ENCODE measurements at places on chromosomes 13 and 19.
A peak's percentile ranks its signal among the peaks of the same experiment; 100 is the strongest.

DNA sequence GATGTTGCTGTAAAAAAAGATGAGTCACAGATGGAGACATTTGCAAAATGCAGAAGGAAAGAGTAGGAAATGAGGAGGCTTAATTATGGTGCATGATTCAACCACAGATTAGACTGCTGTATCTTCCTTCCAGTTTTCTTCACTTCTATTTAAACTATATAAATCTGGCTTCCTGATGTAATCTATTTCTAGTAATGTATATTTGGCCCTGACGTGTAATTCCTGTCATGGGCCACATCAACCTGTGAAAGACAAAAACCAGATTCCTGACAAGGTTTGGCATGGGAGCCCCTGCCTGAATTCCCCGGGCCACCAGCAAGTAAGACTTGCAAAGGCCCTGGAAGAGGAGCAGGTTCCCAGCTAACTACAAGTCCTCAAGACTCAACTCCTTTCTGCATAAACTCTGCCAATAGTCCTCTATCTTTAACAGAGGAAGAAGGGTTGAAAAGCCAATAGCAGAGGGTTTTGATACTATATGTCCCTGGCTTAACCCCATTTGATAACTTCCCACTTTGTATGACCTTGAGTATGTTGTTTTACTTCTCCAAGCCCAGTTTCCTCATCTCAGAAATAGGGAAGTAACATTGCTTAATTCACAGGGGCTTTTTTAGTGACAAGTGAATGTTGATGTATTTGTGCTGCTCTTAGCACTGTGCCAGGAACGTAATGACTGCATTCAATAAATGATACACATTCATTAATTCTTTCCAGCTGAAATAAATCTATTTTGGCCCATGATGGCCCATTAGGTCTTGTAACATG is 172.7 kb downstream of the SPRY2 start:
- no peak for DNase-seq

DNA sequence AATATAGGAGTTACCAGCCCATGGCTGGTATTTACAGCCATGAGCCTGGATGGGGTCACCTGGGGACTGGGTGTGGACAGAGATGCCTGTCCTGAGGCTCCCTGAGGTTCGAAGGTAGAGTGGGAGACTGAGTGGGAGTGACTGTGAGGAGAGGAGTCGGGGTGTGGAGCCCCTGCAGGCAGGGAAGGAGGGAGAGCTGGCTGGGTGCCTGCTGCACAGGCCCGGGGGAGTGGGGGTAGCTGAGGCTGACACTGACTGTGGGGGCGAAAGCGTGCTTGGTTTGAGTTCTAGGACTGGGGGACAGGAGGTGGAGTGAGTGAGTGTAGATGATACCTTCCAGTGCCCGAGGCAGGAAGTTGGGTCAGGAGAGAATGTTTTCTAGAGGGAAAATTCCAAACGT is 7.1 kb downstream of the RAB11B start:
- DNase-seq: no peak

GRCh38 chr13:37666036-37666435 is 67.5 kb upstream of the POSTN start:
- no peak for DNase-seq

- DNase-seq: no peak
Observed at GRCh38 chr19:40280608-40281221, 4.4 kb downstream of the AKT2 start.

GRCh38 chr19:50777830-50778303 is 7.6 kb downstream of the GPR32 start:
- DNase-seq: no peak

GRCh38 chr19:28836421-28836820 is 376.5 kb downstream of the UQCRFS1 start:
- no peak for DNase-seq

- DNase-seq: no peak
Observed at GRCh38 chr19:17951157-17951989, 15.5 kb upstream of the KCNN1 start.

DNA sequence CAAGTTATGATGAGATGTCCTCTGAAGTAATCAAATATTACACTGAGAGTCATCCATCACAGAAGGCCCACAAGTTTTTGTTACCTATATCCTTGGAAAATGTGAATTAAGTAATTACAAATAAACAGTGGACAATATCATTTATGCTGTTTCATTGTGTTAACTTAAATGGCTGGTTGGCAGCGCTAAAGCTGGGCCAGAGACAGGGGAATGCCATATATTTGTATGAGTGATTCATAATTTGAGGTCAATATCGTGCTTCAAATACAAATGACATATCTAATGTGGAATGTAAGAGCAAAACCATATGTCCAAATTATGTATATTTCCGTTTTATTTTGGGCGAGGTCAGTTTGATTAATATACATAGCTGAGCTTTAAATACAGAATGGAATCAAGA is 1556.2 kb downstream of the SLITRK5 start:
- DNase-seq: no peak

GRCh38 chr13:51643105-51643881 is 59.0 kb downstream of the WDFY2 start:
- peak; percentile 16 for DNase-seq

- DNase-seq: no peak
Observed at GRCh38 chr13:79455331-79455730, 25.6 kb upstream of the NDFIP2 start.

DNA sequence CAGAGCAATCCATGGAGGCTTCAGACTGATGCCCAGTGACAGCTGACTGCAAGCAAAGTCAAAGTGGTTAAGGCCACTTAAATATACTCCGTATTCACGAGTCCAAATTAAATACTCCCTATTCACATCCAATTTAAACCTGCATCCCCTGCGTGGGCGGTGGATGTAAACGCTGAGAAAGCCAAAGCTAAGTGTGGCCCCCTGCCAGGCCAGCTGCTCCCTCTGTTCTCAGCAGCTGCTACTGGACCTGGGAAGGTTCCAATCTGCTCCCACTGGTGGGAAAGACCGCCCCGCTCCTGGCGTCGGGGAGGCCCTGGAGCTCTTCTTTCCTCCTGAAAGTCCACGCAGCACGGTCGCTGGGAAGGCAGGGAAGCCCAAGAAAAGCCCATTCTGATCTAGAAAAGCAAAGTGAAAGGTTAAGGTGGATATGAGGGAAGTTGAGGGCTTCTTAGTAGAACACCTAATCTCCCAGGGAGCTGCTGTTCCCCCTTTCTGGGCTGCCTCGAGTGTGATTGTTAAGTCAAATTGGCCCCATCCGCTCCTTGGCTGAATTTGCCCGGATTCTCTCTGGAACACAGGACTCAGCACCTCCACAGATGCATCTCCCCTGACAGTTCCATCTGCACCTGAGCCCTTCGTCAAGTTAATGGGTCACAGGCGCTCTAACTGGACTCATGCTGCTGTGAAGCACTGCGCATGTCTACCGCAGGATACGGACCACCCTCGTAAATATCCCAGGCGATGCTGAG is 205.5 kb downstream of the USP12 start:
- DNase-seq: no peak

DNA sequence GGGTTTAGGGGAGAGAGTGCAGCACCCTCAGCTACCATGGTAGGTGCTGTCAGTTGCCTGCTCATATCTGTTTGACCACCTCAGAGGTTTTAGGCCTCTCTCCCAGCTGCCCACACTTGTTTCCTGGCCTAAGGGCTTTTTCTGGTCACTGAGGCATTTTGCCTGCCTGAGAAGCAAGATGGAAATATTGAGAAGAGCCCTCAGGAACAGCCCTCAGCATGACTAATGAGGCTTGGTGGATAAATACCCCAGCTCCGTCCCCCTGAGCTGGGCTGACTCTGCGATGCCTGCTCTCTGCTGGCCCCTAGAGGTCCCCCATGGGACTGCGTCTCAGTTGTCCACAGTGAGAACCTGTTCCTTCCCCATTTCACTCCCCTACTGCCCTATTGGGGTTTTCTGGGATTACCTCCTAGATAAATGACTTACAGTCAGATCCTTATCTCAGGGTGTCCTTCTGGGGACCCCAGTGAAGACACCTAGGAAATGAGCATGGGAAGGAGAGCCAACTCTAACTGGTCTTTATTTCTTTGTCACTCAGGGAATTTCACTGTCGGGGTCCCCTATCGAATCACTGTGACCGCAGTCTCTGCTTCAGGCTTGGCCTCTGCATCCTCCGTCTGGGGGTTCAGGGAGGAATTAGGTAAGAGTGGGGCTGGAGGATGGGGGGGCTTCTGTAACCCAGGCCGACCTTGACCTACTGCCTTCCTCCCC is 13.3 kb downstream of the PALM3 start:
- DNase-seq: peak; percentile 44

- no peak for DNase-seq
Observed at GRCh38 chr13:97004096-97004876, 10.0 kb upstream of the OXGR1 start.

- no peak for DNase-seq
Observed at GRCh38 chr13:28423010-28423409, 71.9 kb downstream of the FLT1 start.

DNA sequence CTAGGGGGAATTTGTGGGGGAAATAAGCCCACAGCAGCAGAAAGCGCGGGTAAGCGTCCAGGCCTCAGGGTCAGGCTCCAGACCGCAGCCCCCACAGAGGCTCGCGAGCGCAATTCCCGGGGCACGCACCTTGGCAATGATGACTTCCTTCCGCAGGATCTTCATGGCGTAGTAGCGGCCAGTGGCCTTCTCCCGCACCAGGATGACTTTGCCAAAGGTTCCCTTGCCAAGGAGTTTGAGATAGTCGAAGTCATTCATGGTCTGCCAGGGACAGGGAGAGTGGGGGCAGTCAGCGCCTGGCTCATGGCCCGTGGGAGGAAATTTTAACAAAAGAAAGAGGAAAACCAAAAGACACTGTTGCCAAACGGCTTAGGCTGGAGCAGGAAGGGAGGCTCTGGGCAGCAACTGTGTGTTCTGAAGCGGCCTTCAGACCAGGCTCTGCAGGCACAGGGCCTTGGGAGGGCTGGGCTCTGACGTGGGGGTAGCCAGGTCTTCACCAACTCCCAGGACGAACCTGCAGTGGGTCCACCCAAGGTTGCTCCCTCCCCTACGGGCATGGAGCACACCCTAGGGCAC is 15.4 kb upstream of the CCNP start:
- DNase-seq: no peak

DNA sequence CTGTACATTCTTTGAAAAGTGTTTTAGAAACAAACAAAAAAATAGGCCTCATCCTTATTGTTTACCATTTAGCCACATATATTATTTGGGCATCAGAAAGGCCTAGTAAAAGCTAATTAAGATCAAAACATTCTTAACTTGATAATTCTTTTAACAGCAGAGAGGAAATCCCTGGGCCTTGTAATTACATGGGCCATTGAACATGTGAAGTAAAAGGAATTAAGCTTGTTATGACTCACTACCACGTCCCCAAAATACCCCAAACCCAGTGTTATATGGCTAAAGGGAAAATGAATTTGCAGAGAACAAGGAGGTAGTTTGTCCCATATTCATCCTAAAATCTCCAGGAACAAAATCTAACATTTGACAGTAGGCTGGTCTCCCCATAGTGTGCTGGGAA is 439.8 kb downstream of the ITGBL1 start:
- DNase-seq: no peak

DNA sequence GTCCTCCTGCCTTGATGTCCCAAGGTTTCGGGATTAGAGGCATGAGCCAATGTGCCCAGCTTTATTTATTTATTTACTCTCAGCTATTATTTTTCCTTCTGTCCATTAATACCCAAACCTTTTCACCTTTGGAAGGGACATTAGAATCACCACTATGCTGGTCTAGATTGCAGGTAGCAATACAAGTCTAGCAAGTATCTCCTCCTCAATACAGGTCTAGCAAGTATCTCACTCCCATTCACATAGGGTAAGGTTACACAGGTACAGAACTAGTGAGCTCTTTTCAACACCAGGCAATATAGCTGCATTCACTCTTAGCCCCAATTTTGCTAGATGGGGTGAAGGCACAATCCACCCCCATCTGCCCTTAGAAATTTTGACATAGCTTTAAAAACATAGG is 17.4 kb upstream of the SPRYD7 start:
- DNase-seq: no peak

GRCh38 chr13:73901324-73902068 is 232.7 kb downstream of the KLF12 start:
- DNase-seq: no peak

DNA sequence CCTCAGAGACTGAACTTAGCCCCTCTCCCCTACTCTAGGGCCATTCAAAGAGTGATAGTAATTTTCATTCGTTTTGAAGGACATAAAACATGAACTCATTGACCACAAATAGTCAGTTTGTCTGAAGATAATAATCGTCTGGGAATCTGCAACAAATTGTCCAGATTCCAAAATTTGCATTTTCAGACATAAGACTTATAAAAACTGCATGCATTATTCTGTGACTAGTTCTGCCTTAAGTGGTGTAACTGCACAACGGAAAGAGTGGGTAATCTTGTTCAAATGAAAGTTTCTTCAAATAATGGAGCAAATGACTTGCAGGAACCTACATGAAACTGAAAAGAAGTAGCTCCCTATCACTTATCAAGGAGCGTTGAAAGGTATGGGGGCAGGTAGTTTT is 8.4 kb downstream of the CSNK1A1L start:
- DNase-seq: no peak

GRCh38 chr19:28351761-28352160 is 861.2 kb downstream of the UQCRFS1 start:
- DNase-seq: no peak

DNA sequence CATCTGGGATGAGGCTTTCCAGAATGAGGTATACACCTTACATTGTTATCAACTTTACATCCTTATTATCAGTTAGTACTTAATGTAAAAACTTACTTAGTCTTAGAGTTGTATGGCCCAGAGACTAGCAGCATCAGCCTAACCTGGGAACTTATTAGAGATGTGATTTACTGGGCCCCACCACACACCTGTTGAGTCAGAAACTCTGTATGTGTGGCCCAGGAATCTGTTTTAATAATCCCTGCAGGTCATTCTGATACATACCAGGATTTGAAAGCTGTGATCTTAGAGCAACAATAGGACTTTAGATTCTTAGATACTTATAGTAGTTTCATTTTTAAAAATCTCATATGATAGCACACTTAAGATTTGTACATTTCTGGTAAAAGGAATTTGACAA is 17.4 kb downstream of the FNDC3A start:
- no peak for DNase-seq

- DNase-seq: no peak
Observed at GRCh38 chr13:72390909-72391308, 336.5 kb downstream of the MZT1 start.
